Left cardiac atrium (tissue), 4 donors: ENCODE measurements at places on chromosomes 11 and 22.

DNA sequence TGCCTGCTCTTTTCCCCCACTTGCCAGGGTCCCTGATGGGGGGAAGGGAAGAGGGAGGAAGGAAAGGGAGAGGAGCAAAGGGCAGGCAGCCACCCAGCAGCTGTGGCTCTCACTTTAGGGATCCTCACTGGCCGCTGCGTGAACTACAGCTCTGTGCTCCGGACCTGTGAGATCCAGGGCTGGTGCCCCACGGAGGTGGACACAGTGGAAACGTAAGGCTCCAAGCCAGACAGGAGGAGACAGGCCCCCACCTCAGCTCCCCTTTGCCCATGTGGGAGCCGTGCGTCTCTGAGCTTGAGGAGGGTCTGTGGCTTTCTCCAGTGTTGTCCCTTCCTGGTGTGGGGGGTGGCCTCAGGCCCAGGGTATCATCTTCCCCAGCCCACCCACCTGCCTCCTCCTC lies 9.9 kb downstream of the P2RX3 start:
- no peak for DNase-seq

GRCh38 chr22:48806227-48806781 lies 1021.4 kb downstream of the BRD1 start:
- no peak for DNase-seq

DNA sequence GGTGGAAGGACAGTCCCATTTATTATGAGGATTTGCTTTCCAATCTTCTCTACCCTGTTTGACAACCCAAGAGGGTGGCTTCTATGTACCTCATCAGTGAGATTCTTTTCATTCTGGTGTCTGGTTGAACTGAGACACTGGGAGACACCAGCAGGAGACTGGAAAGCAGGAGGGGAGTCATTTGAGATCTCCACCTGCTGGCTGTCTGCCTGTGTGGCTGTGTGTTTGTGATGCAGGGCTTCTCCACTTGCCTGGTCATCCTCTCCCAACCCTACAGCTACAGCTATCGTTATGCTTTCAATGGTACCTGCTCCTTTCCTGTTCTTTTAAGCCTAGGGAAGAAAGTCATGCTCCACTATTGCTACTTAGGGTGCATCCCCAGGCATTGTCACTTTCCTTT lies 48.6 kb downstream of the MRGPRX1 start:
- DNase-seq = no peak

GRCh38 chr11:114610984-114611944 lies 15.7 kb upstream of the NXPE4 start:
- DNase-seq = no peak

DNA sequence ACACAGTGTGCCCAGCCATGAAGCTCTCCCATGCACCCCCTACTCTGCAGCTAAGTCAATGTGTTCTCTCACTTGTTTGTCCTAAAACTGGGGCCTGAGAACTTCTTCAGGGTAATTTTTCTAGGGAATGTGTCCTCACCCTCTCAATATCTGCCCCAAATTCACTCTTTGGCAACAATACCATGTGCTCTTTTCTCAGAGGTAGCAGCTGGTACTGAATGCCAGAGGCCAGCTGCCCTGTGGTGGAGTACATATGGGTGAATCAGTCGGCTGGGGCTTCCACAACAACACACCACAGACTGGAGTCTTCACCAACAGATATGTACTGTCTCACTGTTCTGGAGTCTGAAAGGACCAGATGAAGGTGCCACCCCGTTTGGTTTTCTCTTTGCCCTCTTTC lies 97.7 kb upstream of the TOP3B start:
- no peak for DNase-seq

- DNase-seq = no peak
Measured at GRCh38 chr11:10715571-10715970, 22.0 kb upstream of the IRAG1 start.

- DNase-seq = no peak
Measured at GRCh38 chr11:79193663-79194310, 247.0 kb downstream of the TENM4 start.

- peak; percentile 76 for DNase-seq
Measured at GRCh38 chr11:3000032-3000961, 8.2 kb upstream of the NAP1L4 start.

DNA sequence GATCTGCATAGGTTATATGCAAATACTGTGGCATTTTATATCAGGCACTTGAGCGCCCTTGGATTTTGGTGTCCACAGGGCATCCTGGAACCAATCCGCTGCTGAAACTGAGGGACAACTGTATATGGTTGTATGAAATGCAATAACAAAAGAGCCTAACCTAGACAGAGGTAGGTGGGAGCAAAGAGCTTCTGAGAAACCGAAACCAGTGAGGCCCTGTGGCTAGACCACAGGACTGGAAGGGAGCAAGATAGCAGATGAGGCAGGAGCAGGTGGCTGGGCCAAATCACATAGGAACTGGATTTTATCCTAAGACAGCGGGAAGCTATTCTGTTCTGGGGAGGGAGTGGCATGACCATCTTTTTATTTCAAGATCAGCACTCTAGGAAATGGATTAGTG lies 30.1 kb downstream of the RCN1 start:
- DNase-seq = no peak

DNA sequence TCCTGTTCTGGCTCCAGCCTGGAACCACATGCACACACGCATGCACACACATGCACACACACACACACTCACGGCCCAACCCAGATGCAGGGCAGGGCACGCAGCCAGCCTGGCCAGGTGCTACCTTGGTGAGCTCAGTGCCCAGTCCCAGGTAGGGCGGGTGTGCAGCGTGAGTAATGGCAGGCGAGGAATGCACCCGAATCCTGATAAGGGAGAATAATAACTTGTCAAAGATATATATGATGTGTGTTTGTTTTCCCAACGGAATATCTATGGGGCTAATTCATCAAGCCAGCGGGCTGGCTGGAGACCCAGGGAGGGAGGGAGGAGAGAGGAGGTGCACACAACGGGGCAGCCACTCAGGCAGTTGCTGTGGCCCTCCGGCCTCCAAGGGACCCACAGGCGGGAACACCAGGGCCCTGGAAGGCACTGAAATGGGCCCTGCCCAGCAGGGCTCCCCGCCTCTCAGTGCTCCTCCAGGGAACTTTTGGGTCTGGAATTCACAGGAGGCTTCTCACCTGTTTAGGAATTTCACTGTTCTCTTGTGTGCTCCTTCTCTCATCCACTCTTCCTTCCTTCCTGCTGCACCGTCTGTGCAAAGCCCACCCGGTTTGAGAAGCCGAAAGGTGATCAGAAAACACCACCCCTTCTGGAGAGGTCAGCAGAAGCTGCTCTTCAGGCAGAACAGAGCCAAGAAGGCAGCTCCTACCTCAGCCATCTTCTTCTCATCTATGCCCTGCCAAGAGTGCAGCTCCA lies 79.0 kb downstream of the BUD13 start:
- DNase-seq = no peak

DNA sequence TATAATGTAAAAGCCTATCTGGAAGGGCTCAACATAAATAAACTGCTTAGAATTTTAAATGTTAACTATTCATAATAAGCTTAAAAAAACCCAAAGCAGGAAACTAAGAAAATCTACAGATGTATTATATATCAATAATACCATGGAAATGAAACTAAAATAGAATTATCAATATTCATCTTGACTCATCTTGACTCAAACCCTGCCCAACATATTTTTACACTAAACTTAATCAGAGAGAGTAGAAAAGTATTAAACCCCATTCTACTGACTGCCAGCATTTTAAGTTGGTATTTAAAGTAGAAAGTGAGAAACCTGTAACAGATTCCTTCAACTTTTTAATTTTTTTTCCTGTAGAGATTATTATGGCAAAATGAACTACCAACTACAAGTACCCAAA lies 149.2 kb downstream of the ENTHD1 start:
- no peak for DNase-seq

- DNase-seq = no peak
Measured at GRCh38 chr11:3849297-3849874, 6.1 kb upstream of the STIM1 start.
